ENCODE measurements at places on chromosomes 4 and X. TPM values are rescaled to one million over a fixed set of nuclear protein-coding genes. Genes with fewer than 3 reads are reported as not detected.

DNA sequence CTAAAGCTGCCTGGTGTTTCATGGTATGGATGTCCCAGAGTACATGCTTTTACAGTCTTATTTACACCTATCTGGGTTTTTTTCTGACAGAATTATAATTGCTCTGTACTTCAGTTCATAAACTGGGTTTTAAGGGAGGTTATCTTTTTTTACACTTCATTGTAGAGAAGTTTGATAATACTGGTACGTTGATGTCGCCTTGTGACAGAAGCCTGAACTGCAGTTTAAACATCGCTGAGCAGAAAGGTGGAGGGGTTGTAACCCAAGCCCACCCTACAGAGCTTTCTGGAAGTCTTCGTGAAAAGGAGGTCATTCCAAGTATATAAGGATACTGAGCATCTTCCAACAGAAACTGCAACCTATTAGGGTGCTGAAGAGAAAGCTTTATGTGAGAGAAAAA, 46.4 kb downstream of the BEX1 start:
- H3K36me3 ChIP-seq: no peaks in the 10 kb centered on the region
- H3K27me3 ChIP-seq: no peaks in the 10 kb centered on the region
- no peak overlapping the region for H3K27ac ChIP-seq
- no peak overlapping the region for H3K4me3 ChIP-seq
- no peak for DNase-seq

DNA sequence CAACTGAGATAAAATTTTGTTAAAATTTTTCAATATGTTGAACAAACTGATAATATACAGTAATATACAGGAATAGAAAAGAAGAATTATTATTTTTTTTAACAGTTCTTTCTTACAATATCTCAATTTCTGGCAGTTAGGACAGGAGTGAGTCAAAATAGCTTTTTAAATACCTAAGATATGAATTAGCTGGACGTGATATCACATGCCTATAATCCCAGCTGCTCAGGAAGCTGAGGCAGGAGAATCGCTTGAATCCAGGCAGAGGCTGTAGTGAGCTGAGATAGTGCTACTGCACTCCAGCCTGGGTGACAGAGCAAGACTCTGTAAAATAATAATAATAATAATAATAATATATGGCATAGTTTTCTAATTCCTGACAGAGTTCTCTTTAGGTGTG, 1039.3 kb downstream of the STPG2 start:
- no peak overlapping the region for H3K4me3 ChIP-seq
- no peaks in the 10 kb centered on the region for H3K4me1 ChIP-seq
- H3K27ac ChIP-seq: no peak overlapping the region
- no peaks in the 10 kb centered on the region for H3K36me3 ChIP-seq
- no peak for DNase-seq
- H3K27me3 ChIP-seq: no peaks in the 10 kb centered on the region

- H3K27ac ChIP-seq: no peak overlapping the region
- H3K4me3 ChIP-seq: no peak overlapping the region
- no peaks in the 10 kb centered on the region for H3K36me3 ChIP-seq
- peaks cover 15% of the 10 kb centered on the region for H3K4me1 ChIP-seq
- no peak for DNase-seq
Observed at GRCh38 chr4:112702892-112703291, 65.9 kb downstream of the LARP7 start.

DNA sequence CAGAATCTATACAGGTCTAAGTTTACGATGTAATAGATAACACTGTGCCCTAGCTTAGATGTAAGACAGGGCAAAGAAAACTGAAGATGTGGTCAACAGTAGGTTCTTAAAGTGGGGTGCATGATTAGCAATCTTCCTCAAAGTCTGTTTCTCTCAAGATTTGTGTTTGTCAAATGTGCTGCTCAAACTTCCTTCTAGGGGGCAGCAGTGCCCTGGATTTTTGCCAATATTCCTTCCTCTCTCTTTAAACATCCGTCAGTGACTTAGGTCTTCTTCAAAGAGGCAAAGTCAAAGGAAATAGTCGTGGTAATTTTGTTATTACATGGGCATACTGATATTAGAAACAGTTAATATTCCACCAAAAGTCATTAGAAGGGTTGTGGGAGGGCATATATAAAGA, 4.2 kb upstream of the PDHA2 start:
- no peaks in the 10 kb centered on the region for H3K4me1 ChIP-seq
- peak; percentile 7 for DNase-seq
- H3K27ac ChIP-seq: no peak overlapping the region
- H3K27me3 ChIP-seq: no peaks in the 10 kb centered on the region

GRCh38 chr4:148076964-148077363, 345.1 kb downstream of the ARHGAP10 start:
- H3K36me3 ChIP-seq: peaks cover 78% of the 10 kb centered on the region
- H3K4me3 ChIP-seq: no peak overlapping the region
- H3K27me3 ChIP-seq: no peaks in the 10 kb centered on the region

GRCh38 chr4:153039542-153040185, 103.5 kb downstream of the FHDC1 start:
- no peaks in the 10 kb centered on the region for H3K36me3 ChIP-seq
- H3K4me1 ChIP-seq: no peaks in the 10 kb centered on the region
- no peak for DNase-seq
- H3K27me3 ChIP-seq: no peaks in the 10 kb centered on the region
- no peak overlapping the region for H3K27ac ChIP-seq

DNA sequence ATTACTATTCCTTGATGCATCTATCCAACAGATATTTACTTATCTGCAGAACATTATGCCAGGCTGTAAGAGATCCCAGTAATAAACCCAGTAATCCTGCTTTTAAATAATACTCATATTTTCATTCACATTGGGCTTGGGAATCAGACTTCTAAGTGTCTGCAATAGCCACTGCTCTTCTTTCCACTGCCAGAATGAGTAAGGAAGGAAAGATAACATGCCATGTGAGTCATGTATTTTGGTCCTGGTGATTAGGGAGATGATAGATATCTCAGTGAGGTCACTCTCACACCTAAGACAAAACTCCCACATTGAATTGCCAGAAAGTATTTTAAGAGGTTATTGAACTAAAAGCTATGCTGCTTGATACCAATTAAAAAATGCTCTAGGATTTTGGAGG, 13.9 kb upstream of the HEPH start:
- H3K27ac ChIP-seq: no peak overlapping the region
- H3K27me3 ChIP-seq: no peaks in the 10 kb centered on the region
- no peaks in the 10 kb centered on the region for H3K36me3 ChIP-seq
- H3K4me3 ChIP-seq: no peak overlapping the region

DNA sequence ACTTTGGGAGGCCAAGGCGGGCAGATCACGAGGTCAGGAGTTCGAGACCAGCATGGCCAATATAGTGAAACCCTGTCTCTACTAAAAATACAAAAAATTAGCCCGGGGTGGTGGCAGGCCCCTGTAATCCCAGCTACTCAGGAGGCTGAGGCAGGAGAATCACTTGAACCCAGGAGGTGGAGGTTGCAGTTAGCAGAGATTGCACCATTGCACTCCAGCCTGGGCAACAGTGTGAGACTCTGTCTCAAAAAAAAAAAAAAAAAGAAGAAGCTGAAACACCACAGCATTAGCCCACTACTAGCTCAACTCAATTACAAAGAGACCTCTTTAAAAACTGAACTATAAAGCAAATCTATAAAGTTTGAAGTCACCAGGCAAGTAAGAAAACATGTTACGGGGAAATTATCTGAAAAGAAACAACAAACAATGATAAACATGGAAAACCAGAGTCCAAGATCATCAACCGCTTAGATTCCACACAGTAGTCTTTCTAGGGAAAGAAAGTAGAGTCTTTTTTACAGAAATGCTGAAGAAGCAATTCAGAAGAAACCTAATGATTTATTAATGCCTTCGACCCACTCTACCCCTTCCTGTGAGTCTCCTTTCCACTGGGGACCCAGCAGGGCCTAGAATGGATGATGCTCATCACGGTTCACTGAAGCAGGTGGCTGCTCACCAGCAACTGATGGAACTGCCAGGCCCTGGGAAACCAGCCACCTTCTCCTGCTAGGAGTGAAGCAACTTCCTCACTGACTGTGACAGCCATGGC, 6.6 kb downstream of the SAT1 start:
- peaks cover 13% of the 10 kb centered on the region for H3K4me1 ChIP-seq
- no peaks in the 10 kb centered on the region for H3K27me3 ChIP-seq
- no peak for DNase-seq
- no peak overlapping the region for H3K27ac ChIP-seq
- peaks cover 20% of the 10 kb centered on the region for H3K36me3 ChIP-seq

DNA sequence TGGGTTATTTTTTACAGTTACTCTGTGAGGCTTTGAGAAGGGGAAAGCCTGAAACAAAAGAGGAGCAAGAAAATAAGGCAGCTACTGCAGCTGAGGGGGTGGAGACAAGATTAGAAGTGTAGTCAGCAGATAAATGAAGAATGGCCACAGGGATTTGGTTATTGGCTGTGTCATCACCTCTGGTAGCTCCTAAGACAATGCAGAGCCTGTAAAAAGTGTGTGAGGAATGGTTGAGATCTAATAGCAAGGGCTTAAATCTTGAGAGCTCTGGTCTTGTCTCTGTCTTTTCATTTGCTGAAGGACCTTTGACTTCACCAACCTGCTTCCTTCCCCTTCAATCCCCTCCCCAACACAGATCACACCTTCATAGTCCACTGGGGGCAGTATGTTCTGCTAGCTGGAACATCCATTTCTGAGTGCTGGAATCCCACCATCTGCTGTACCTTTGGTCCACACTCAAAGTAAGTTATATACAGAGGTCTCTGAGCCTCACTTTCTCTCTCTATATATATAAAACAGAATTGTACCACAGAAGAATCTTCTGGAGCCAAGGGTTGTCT, 213.7 kb upstream of the ZIC3 start:
- no peaks in the 10 kb centered on the region for H3K4me1 ChIP-seq
- H3K27me3 ChIP-seq: no peaks in the 10 kb centered on the region
- H3K27ac ChIP-seq: no peak overlapping the region
- no peak for DNase-seq

- no peaks in the 10 kb centered on the region for H3K27me3 ChIP-seq
- DNase-seq: no peak
- H3K4me3 ChIP-seq: no peak overlapping the region
- peaks cover 12% of the 10 kb centered on the region for H3K36me3 ChIP-seq
- peaks cover 4% of the 10 kb centered on the region for H3K4me1 ChIP-seq
- H3K27ac ChIP-seq: no peak overlapping the region
Observed at GRCh38 chr4:52932591-52933470, 70.7 kb downstream of the RASL11B start.

DNA sequence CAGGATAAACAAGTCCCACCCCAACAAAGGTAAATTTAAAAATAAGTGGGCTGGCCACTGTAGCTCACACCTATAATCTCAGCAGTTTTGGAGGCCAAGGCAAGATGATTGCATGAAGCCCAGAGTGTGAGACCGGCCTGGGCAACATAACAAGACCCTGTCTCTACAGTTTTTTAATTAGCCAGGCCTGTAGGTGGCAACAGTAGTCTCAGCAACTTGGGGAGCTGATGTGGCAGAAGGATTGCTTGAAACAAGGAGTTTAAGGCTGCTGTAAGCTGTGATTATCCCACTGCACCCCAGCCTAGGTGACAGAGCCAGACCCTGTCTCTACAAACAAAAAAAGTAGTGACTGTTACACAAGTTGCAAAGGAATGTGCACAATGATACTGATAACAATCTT, 74.6 kb upstream of the FAAH2 start:
- no peak overlapping the region for H3K4me3 ChIP-seq
- no peak for DNase-seq
- H3K27ac ChIP-seq: no peak overlapping the region
- no peaks in the 10 kb centered on the region for H3K4me1 ChIP-seq
- no peaks in the 10 kb centered on the region for H3K27me3 ChIP-seq
- H3K36me3 ChIP-seq: peaks cover 14% of the 10 kb centered on the region

GRCh38 chr4:158891256-158891655, 122.4 kb downstream of the FNIP2 start:
- H3K27me3 ChIP-seq: no peaks in the 10 kb centered on the region
- DNase-seq: no peak
- no peak overlapping the region for H3K27ac ChIP-seq

The IL1RAPL1 gene
- not detected for total RNA-seq

The SERPINA7 gene
- total RNA-seq: not detected

The ATP6AP2 gene
- 53.9 TPM for total RNA-seq

The CYTL1 gene
- total RNA-seq: not detected

The MAD2L1 gene
- total RNA-seq: 127 TPM

The HTR2C gene
- total RNA-seq: not detected

The UVSSA gene
- 20.0 TPM for total RNA-seq

The XG gene
- total RNA-seq: not detected
